ENCODE measurements at places on chromosomes 7 and 10.

DNA sequence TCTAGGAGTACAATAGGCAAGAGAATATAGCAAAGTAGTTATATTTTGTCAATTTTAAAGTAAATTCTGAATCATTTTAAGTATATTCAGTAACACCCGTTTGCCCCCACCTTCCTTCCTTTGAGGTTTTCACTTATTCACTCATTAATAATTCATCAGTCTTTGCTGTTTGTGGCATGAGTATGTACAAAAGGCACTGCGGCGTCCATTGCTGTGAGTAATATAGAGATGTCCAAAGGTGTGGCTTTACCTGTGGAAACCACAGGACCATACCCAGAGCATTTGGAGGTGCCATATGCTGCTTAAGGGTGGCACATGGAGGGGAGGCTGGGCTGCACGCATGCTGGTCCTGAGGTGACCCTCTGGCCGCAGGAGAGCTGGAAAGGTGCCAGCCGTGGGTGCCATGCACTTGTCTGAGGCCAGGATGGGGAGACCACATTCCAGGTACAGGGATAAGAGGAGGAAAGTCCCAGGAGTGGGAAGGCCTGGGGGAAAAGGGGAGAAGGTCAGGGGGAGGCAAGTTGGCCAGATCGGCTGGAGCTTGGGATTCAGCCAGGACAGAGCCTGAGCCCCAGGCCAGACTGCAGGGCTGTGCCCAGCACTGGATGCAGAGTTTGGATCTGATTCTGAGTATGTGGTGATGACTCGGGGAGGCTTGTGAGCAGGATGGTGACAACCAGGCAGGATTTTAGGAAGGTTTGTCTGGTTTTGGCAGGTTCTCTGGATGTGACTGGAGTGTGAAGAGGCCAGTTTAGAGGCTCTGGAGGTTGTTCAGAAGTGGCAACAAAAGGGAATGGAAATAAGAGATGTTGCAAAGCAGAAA is 223.4 kb downstream of the MGMT start:
- no peaks in the 10 kb centered on the region for H3K36me3 ChIP-seq
- H3K27me3 ChIP-seq = no peaks in the 10 kb centered on the region
- H3K4me1 ChIP-seq = peaks cover 52% of the 10 kb centered on the region
- no peak overlapping the region for H3K4me3 ChIP-seq

GRCh38 chr7:46886669-46887374 is 695.1 kb downstream of the TNS3 start:
- no peaks in the 10 kb centered on the region for H3K27me3 ChIP-seq
- H3K4me3 ChIP-seq = no peak overlapping the region
- H3K27ac ChIP-seq = no peak overlapping the region

GRCh38 chr7:140829720-140830119 is 95.0 kb downstream of the BRAF start:
- H3K27me3 ChIP-seq = no peaks in the 10 kb centered on the region
- H3K4me1 ChIP-seq = peaks cover 10% of the 10 kb centered on the region
- peaks cover 5% of the 10 kb centered on the region for H3K36me3 ChIP-seq
- H3K4me3 ChIP-seq = no peak overlapping the region

DNA sequence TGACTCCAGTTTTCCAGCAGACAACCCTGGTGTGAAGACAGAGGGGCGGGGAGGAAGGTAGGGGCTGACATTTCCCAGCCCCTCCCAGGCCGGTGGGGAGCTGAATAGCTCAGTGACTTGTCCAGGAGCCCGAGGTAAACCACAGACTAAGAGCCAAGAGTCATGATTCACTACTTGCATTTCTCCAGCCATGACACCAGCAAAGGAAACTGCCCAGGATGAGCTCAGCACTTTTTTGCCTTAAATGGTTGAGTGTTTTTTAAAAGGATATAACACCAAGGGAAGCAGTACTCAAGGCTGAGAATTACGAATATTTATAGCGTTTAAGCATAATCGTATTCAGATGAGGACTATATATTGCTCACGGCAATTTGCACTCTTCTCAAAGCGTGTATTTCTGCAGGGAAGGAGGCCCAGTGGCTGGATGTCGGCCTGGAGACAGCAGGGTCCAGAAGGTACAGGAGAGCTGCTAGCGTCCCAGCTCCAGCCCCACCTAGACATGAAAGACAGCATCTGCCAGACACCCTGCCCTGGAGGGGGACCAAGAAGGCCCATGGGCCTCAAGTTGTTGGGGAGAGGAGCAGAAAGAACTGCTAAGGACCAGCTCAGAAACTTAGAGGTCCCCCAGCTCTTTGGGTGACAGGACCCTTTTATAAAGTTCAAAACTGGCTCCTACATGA is 141.4 kb downstream of the GRID1 start:
- H3K36me3 ChIP-seq = no peaks in the 10 kb centered on the region
- H3K4me1 ChIP-seq = no peaks in the 10 kb centered on the region
- H3K27ac ChIP-seq = no peak overlapping the region
- no peaks in the 10 kb centered on the region for H3K27me3 ChIP-seq
- no peak overlapping the region for H3K4me3 ChIP-seq
- DNase-seq = no peak
